RPMI8226 (cell line): ENCODE measurements at places on chromosomes 12 and 14.
A peak's percentile ranks its signal among the peaks of the same experiment; 100 is the strongest.

GRCh38 chr12:59168647-59169046, 248.3 kb upstream of the LRIG3 start:
- DNase-seq = no peak

- DNase-seq = no peak
Measured at GRCh38 chr14:76019676-76020075, 34.1 kb downstream of the IFT43 start.

DNA sequence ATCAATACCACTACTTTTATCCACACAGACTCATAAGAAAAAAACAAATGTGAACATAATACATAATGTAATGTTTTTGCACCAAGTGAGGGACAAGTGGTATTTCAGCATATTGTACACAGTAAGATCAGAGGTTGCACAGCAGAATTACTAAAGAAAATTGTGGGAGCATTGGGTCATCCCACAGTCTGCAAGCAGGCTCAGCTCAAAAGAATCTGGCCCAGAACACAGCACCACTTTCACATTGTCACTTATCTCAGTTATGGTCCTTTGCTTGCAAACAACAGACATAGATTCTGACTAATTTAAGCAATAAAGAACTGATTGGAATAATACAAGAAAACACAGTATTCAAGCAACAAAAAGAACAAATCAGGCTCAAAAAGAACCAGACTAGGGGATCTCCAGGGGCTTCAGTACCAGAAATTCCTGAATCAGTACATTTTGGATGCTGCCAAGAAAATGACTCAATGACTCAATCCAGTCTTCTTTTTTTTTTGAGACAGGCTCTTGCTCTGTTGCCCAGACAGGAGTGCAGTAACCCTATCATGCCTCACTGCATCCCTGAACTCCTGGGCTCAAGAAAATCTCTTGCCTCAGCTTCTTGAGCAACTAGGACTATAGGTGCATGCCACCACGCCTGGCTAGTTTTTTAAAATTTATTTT, 42.9 kb upstream of the EEA1 start:
- no peak for DNase-seq

DNA sequence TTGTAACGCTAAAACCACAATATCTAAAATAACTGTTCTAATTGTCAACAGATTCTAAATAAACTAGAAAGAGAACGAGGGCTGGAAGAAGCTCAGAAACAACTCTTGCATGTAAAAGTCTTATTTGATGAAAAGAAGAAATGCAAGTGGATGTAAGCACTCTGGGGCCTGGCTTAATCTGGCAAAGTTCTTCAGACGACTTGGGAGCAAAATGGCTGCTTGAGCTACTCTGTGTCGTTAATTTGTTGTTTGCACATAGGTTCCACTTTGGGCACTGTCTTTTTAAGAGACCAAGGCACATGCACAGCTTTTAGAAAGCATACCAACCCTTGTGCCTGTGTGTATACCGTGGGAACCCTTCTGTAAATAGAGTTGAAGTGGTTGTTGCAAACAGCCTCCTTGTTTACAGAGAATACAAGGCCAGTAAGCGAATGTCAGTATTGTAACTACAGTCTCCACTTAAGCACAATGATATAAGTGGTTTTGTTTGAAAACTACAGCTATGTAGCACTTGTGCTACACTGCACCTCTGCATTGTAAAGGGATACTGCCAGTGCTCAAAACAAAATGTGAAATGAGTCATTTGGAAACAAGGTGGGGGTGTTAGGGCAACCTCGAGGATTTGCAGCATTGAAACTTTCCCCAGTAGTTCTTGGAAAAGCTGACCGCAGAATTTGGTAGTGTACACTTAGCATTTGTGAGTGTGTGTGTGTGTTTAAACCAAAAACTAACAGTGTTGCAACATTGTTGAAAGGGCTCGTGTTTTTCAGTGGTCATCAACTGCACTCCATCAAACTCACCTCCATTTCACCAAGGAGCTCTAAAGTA, 154.3 kb downstream of the CEP83 start:
- DNase-seq = no peak

- no peak for DNase-seq
Measured at GRCh38 chr12:15709551-15709950, 79.6 kb downstream of the EPS8 start.

GRCh38 chr14:70906793-70907175, 475 bp upstream of the PCNX1 start:
- no peak for DNase-seq

DNA sequence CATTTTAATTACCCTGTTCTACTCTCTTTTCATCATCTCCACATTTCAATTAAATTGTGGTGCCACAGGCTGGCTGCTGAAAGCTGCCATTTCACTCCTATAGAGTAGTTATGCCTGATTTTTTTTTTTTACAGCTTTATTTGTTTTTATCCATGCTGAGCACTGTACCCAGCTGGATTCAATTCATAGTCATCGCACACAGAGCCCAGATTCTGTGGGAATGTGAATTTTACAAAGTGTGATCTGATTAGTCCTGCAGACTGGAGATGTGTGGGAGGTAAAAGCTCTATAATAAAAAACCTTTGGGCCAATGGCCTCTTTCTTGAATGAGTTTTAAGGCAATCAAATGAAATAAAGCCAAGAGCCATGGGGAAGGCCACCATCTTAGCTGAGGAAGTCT, 190.2 kb downstream of the ANO4 start:
- no peak for DNase-seq

GRCh38 chr12:68505970-68506369, 104.7 kb upstream of the RAP1B start:
- no peak for DNase-seq

- no peak for DNase-seq
Measured at GRCh38 chr12:1927751-1928351, 9.4 kb upstream of the CACNA2D4 start.

DNA sequence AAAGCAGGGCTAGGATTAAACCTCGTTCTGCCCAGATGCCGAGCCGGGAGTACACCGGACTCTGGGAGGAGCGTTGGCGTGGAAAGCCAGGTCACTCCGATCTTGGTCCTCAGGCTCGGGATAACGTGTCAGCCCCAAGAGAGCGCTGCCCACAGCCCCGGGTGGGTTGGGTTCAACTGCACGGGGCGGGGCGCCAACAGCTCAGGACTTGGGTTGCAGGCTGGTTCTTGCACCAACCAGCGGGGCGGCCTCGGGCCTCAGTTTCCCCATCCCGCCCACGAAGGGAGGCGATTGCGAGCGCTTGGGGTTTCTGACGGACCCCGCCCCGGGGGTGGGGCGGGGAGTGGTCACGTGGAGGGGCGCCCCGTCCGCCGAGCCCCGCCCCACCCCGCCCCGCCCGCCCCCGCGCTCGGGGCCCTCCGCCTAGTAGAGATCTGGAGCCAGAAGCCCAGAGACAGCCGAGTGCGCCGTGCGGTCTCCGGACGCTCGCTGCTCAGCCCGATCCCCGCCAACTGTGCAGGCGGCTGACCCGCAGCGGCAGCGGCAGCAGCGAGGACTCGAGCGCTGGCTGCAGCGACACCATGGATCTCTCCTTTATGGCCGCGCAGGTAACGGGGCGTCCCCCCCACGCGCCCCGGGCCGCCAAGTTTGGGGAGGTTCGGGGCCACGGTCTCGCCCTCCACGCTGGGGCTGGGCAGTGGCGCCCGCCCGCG, at the start of gene C14orf132:
Gene C14orf132 (plus strand): TSS at position 443 of the 713 bp plus-strand sequence. CDS start 139 bp downstream, at position 582.
- DNase-seq = no peak

GRCh38 chr12:104998423-104999346, 12.6 kb downstream of the NOPCHAP1 start:
- DNase-seq = peak; percentile 93

GRCh38 chr14:94058128-94058673, 22.8 kb downstream of the DDX24 start:
- DNase-seq = no peak

- DNase-seq = no peak
Measured at GRCh38 chr14:97902630-97903029, 1105.4 kb downstream of the VRK1 start.

DNA sequence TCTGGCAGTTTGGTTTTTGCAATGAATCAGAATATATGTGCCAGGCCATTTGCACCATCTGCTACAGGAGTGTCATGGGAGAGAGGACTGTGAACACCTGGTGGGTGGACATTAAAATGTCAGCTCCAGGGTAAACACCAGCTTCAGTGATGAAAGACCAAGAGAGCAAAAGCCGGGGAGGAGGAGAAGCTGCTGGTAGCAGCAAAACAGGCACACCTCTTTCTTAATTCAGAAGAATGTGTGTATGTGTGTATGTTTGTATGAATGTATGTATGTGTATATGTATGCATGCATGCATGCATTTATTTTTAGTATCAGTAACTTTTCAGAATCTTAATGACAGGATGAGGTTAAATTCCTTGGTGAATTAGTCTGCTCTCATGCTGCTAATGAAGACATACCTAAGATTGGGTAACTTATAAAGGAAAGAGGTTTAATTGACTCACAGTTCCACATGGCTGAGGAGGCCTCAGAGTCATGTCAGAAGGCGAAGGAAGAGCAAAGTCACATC, 357.4 kb upstream of the PRICKLE1 start:
- DNase-seq = no peak

DNA sequence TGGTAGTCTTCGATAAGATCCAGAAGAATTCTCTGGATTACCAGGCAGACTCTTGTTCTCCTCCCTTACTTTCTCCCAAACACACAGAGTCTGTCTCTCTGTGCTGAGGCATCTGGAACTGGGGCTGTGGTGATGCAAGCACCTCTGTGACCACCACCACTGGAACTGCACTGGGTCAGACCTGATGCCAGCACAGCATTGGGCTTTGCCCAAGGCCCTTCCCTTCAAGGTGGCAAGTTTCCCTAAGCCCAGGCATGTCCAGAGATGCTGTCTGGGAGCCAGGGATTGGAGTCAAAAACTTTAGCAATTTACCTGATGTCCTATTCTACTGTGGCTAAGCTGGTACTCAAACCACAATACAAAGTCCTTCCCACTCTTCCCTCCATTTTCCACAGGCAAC, 14.6 kb upstream of the TMPRSS12 start:
- no peak for DNase-seq

GRCh38 chr12:115354007-115354890, 670.3 kb upstream of the TBX3 start:
- DNase-seq = no peak

- no peak for DNase-seq
Measured at GRCh38 chr12:115190010-115190770, 506.2 kb upstream of the TBX3 start.

DNA sequence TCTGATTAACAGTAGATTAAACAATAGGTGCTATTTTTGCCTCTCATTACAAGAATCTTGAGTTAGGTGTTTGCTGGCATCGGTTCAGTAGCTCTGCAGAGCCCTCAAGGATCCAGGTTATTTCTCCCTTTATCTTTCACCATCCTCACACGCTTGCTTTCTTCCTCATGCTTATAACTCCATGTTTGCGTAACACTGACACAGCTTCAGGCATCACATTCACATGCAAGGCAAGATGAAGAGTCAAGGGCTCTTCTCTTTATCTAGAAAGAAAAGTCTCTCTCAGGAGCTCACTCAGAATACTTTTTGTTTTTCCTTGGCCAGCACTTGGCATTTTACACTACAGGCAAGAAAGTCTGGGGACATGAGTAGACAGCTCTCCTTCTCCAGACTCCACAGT, 24.2 kb upstream of the PTHLH start:
- DNase-seq = no peak

DNA sequence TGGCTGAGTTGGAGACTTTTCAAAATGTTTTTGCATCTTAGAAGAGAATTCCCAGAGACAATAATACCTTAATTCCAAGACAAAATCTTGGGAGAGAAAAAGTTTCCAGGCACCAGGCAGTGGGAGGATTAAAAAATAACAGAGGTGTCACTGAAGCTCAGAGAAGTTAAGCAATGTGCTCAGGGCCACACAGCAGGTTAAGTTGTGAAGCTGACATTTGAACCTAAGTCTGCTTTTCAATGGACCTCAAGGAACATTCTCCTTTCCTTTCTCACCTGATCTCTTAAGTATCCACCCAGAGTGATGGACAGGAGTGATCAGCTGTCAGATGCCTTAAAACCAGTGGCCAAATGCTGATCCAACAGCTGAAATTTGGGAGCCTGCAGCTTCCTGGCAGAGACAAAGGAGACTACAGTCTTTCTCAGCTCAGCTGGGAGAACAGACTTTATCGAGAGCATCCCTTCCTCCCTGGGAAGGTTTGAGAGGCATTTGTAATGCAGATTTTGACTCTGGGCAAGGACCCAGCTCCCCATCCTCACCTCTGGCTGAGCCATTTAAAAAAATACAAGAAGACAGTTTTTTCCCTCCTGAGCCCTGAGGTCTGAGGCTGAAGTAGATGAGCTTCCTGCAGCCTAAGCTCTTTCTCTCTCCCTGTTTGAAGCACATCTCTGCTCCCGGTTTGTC, 174.9 kb upstream of the RPH3A start:
- no peak for DNase-seq

- DNase-seq = no peak
Measured at GRCh38 chr14:20446889-20447288, 7.7 kb downstream of the OSGEP start.

DNA sequence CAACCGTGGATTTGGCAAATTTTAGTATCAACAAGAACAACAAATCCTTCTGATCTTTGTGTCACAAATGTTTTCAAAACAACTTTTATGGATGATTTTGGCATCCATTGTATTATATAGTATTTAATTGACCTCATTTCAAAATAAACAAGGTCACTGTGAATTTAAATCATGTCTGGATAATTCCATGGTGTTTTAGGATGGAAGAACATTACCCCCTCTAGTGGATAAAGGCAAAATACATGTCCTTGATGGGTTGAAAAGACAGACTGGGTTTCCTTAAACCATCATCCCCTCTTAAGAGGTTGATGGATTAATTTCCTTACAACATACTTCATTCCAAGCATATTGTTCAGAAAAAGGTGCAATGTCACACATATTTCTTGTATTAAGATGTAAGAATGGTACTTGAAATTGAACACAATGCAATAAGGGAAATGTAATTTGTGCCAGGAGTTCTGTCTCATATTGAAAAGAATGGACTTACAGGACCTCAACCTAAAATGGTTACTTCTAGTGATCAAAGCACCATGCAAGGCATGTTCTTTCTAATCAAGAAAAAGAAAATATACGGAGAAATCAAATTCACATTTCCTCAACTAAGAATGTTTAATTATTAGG, 352.0 kb downstream of the BCAT1 start:
- DNase-seq = no peak

GRCh38 chr14:78071016-78071549, 99.1 kb upstream of the NRXN3 start:
- peak; percentile 72 for DNase-seq

- no peak for DNase-seq
Measured at GRCh38 chr12:91099836-91100235, 11.5 kb downstream of the LUM start.

DNA sequence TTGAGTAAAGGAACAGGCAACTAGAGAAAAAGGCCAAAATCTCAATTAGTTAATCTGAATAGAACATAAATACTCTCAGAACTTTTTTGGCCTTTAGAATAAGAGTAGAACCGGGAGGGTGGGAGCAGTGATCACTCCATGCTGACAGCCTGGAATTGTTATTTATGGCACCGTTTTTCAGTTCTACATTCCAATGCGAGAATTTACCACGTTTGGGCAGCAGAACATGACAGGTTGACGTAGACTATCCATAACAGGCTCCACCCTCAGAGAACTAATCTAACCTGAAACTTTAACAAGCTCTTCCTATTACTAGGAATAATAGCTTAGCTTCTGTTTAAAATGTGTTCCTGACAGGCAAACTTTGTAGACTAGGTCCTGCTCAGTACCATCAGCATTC, 379.1 kb downstream of the SEC23A start:
- DNase-seq = no peak
